Activated naive CD4-positive, alpha-beta T cell treated with anti-CD3 and anti-CD28 coated beads, Interleukin-2, amount 10 ng/mL, durations not matched to agents 7 days and 5 days (primary cell): ENCODE measurements at places on chromosomes 5 and 9.
A peak's percentile ranks its signal among the peaks of the same experiment; 100 is the strongest.

GRCh38 chr5:96664669-96665068 is 2.5 kb downstream of the CAST start:
- DNase-seq = no peak

- peak; percentile 24 for DNase-seq
Observed at GRCh38 chr5:168409591-168410458, 76.4 kb upstream of the RARS1 start.

GRCh38 chr5:179294131-179294780 is 51.0 kb downstream of the ADAMTS2 start:
- no peak for DNase-seq

- no peak for DNase-seq
Observed at GRCh38 chr5:152070591-152070990, 145.9 kb upstream of the GLRA1 start.

DNA sequence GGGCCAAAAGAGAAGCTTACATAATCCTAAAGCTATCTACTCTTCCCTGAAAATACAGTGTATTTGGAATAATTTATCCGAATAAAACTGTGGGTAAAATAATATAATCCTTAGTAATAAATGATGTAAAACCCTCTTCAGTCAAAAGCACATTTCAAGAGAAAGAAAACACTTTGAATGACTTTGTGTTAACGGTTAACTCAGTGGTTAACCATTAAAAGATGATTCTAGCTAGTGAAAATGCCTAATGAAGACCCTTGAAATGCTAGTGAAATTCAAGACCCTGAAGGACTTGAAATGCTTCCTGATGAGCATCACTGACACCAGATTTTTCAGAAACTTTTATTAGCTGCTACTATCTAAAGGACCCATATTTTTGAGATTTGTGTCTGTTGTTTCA is 70.7 kb downstream of the COX7C start:
- no peak for DNase-seq

GRCh38 chr5:143148771-143149170 is 254.7 kb downstream of the NR3C1 start:
- DNase-seq = no peak

DNA sequence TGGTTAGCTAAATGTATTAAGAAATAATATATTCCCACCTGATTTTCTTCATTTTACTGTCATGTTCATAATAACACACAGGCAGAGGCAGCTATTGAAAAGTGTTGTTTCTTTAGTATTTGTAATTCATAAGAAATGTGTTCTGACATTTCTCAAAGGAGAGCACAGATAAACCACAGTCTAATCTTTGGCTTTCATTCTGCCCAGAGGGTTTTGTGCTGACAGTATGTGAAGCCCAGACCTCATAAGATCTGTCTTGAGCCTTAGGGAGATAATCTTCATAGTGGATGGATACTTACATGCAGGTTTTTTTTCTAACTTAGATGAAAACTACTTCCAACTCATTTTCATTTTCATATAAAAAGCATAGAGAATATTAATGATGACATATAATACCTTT is 206.1 kb downstream of the CHSY3 start:
- no peak for DNase-seq

DNA sequence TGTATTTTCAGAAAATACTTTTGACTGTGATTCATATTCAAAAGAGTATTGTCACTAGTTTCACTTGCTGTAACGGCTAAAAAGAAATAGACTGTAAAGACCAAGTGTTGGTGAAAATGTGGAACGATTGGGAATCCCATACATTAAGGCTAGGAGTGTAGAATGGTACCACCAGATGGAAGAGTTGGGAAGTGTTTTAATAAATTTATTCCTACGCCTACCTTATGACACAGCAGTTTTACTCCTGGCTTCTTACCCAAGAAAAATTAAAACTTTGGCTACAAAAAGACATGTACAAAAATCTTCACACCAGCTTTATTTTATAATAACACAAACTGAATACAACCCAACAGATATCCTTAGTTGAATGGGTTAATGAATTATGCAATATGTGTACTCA is 256.2 kb downstream of the TAF11L14 start:
- DNase-seq = no peak

DNA sequence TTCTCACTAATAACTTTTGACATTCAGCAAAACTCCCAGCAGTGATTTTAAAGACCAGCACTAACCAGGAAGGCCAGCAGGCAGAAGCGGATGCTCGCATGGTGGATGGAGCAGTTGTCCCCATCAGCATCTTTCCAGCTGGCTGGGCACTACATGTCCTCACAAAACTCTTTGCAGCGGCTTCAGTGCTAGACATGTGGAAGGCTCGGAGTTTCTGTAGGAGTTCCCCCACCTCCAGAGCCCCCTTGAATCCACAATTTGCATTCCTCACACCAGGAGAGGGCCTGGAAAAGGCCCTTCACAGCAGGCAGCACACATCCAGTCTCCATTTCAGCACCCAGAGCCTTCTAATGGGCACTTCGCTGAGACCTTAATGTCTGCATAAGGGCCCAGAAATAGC is 85.6 kb downstream of the APTX start:
- no peak for DNase-seq

DNA sequence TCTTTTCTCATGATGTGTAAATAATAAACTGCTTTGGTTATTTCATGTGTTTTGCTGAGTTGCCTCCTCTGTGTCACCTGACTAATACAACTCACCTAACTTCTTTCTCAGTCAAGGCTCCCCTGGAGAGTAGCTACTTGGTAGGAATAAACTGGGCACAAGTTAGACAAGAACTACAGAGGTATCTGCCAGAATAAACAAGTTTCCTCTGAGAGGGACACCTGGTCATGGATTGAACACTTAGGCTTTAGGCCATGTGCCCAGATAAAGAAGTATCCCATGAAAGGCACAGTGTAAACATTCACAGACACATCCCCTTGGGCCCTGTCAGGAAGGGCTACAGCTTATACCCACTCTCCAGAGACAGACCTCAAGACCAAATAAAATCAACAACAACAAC is 532.5 kb downstream of the KIF4B start:
- no peak for DNase-seq

GRCh38 chr5:18028036-18028435 is 393.8 kb downstream of the TAF11L14 start:
- no peak for DNase-seq

- DNase-seq = no peak
Observed at GRCh38 chr9:34034698-34035065, 14.0 kb downstream of the UBAP2 start.

DNA sequence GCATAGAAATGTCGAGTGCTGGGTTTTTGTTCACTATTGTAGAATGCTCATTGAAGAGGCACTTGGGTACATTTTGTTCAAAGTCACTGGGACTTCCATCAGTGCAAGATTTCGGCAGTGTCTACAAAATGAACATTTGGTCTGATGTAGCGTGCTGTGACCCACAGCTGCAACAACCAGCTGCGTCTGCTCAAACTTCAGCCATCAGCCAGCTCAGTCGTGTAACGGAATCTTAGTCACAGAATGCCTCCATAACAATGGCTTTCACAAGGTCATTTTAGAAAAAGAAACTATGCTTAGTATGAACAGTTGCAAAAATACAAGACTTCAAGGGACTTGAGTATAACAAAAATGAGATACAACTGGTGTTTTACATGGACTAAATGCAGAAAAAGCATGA is 828.1 kb upstream of the GRAMD2B start:
- no peak for DNase-seq

DNA sequence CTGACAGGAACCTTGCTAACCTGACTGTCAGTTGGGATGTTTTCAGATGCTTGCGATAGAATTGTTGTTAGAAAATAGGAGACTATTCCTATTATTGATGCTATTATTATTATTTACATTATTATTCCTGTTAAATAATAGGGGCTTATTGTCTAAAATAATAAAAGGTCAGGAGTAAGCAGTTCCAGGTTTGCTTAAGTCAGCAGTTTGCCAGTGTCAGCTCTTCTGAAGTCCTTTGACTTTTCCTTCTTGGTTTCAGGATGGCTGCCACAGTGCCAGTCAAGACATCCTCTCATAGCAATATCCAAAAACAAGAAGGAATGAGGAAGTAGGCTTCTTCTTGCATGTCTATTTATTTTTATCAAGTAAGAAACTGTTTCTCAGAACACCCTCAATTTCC is 141.7 kb upstream of the MARCHF11 start:
- no peak for DNase-seq

GRCh38 chr5:85663708-85664031 is 954.1 kb upstream of the COX7C start:
- DNase-seq = no peak

DNA sequence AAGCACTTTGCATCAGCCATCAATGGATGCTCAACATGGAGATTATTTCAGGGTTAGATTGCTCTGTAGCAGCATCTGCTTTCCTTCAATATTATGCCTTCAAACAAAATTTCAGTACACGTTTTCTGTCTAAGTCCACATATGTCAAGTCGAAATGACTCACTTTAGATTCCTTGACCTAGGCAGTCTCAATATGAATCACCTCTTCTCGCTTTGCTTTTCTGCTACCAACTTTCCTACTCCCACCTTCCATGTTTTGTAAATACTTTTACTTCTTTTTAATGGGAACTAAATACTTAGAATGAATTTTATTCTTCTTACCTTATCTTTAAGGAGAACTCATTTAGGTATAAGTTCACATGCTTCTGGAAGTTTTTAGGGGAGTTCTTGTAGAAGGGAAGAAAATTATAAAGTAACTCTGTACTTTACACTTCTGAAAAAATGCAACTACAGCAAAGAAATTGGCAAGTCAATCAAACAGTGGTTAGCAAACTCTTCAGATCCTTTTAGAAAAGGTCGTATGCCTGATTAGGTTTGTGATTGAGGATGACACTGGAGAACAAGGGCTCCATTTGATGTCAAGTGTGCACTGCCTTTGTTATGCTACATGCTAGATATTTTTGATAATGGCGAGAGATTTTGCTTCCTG is 478.5 kb upstream of the SMARCA2 start:
- DNase-seq = no peak

GRCh38 chr5:31781772-31782171 is 142.8 kb downstream of the PDZD2 start:
- DNase-seq = no peak

DNA sequence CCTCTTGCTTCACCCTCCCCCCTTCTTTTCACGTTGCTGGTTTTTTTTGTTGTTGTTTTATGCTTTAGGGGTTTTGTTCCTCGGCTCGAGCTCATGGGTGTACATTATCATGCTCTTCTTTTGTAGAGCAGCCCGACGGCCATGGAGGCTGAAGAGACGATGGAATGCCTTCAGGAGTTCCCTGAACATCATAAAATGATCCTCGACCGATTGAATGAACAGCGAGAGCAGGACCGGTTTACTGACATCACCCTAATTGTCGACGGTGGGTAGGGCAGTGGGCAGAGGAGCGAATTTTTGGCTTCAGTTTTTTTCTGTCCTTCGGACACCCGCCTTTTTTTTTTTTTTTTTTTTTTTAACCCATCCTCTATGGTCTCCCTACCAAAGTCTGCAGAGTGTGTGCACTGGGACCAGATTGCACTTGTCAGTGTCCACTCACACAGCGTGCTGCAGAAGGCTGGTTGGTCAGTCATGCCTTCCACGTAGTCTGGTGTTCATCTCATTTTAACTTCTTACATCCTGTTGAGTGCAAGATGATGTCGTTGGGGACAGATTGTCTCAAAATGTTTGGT is 1.3 kb downstream of the ZNF131 start:
- peak; percentile 28 for DNase-seq

GRCh38 chr5:141512390-141512910 is 23.6 kb downstream of the PCDHGC5 start:
- peak; percentile 89 for DNase-seq

- DNase-seq = no peak
Observed at GRCh38 chr9:71733176-71733575, 35.1 kb downstream of the CEMIP2 start.

DNA sequence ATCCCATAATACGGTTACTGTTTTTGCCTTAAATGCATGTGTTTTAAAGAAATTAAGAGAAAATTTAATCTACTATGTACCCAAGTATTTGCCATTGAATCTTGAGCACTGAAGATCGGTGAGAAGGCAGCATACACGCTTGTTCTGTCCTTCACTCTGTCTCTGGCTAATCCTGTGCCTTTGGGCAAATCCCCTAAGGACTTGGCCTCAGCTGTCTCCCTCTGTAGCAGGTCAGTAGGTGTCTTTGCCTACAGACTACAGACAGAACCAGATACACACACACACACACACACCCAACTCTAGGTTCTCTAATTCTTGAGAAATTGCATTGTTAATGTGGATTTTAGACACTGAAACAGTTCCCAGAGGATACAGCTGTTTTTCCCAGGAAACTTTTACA is 117.4 kb downstream of the WDR41 start:
- DNase-seq = no peak

DNA sequence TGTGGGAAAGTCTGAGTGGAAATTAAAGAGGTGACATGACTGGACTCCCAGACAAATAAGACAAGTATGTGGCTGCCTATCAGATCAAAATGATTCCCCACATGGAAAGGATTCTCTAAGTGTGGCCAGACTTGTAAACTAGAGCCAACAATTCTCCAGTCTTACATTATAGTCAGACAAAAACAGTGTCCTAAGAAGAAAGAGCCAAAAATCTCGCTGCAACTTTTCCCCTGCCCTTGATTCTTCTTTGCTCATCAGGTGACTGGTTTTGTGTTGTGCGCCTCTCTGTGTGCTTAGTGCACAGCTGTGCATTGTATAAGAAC is 164.2 kb upstream of the TARS1 start:
- DNase-seq = no peak

DNA sequence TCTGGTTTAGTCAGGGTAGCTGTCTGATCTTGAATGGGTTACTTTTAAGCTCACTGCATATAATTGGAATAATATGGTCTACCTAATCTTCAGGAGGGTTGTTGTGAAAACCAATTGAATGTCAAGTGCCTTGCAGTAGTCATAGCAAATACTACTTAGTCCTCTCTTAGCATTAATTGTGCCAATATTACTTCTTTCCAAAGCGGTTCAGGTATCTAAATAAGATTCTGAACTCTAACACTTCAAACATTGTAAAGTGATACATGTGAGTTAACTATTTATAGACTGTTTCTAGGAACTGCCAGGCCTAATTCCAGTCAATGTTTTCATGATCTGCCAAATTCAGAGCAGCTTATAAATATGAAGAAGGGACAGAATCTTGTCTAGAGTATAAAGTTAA is 140.2 kb downstream of the SH3GL2 start:
- DNase-seq = no peak

DNA sequence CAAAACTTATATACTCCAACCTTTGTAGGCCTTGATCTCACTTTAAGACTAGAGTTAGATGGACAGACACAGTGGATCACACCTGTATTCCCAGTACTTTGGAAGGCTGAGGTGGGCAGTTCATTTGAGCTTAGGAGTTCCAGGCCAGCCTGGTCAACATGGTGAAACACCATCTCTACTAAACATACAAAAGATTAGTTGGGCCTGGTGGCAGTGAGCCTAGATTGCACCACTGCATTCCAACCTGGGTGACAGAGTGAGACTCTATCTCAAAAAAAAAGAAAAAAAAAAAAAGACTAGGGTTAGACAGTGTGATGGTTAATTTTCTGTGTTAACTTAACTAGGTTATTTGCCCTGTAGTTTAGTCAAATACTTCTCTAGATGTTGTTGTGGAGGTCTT is 74.1 kb downstream of the CFAP95 start:
- no peak for DNase-seq

DNA sequence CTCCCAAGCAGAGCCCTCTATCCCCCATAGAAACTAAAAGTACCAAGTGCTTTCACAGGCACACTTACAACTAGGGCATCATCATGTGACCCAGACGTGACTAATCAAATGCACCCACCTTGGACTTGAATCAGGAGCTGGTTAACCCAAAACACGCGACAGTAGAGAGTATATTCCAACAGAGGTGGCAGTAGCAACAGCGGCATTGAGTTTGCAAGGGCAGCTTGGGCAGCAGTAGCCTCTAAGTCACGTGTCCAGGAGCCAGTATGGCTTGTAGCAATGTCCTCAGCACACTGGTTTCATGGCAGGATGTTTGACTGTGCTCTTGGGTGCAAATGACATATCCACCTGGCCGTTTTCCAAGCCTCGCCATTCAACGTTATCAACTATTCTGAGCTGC is 73.4 kb upstream of the DNAH5 start:
- DNase-seq = no peak
